ENCODE measurements at places on chromosomes 13 and 19.

- no peak for DNase-seq
Observed at GRCh38 chr13:99659866-99660554, 158.7 kb downstream of the TM9SF2 start.

GRCh38 chr19:3368848-3369336 lies 2.5 kb downstream of the NFIC start:
- no peak for DNase-seq

DNA sequence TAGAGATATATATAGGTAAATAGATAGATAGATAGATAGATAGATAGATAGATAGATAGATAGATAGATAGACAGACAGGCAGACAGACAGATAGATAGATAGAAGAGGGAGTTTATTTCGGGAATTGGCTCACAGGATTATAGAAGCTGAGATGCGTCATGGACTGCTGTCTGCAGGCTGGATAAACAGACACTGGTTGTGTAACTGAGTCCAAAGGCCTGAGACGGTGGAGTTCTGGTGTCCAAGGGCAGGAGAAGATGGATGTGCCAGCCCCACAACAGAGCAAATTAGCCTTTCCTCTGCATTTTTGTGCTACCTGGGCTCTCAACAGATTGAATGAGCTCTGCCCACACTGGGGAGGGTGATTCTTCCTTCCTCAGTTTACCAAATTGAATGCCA lies 2.7 kb downstream of the CYP4F3 start:
- no peak for DNase-seq

DNA sequence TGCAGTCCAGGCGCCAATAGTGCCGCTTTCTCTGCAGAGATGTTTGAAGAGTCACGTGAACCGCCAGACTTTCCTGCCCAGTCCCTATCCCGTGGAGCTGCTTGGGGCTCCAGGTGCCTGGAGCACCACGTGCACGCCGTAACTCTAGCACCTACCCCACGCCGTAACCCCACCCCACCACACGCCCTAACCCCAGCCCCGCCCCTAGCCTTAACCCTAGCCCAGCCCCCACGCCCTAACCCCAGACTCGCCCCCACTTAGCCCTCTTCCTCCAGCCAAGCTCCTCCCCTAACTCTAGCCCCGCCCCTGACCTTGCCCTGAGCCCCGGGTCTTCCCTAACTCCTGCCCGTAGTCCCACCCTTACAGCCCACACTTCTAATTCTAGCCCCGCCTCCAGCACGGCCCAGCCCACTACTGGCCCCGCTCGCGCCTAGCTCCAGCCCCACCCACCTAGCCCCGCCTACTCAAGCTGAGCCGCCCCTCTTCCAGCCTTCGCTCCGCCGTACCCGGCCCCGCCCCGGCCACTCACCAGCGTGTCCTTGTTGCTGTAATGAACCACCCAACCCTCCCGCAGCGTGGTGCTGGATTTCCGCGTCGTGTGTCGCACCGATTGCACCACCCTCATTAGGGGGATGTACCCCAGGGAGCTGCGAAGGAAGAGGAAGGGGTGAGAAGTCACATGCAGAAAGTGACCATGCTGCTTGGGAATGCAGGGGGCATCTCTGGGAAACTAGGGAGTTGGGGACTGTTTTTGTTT lies 19.5 kb downstream of the PRKD2 start:
- DNase-seq: no peak
